Stimulated activated CD4-positive, alpha-beta T cell treated with anti-CD3 and anti-CD28 coated beads, Interleukin-15, amount 100 ng/mL, for 24 hours (primary cell): ENCODE measurements at places on chromosomes 16 and 17.

- DNase-seq, result no peak
These were observed 639.1 kb downstream of the MAF start for GRCh38 chr16:78961464-78961863.

DNA sequence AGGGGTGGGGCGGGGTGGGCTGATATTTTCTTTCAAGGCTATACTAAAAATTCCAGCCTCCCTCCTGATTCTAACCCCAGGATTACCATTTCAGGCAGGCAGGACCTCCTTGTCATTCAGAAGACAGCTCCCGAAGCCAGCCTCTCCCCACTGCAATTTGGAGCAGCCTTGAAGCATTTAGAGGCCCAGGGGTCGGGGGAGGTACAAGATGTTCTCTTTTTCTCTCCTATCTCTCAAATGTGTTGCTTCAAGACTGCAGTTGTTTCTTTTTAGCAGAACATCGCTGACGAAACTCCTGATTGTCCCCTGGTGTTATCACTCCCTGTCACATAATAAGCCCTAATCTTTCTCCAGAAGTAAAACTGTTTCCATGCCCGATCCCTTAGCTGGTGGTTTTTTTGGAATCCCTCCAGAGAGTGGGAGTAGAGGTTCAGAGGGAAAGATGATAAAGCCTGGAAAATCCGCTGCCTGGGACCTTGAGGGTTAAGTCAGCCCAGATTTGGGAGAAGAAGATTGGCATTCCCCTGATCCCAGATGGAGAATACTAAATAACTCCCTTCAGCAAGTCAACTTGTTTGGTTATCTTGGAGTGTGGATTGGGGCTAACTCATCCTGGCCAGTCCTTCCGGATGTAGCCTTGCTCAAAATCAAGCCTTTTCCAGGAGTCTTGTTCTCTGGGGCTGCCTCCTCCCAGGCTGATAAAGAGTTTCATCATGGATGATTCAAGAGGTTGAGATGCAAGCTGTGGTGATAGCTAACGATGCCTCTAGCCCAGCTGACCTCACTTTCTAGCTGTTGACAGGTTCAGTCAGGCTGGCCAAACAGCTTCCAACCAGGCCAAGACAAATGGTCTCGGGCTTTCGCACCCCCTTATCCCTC, 71.3 kb downstream of the SOX9 start:
- no peak for DNase-seq

DNA sequence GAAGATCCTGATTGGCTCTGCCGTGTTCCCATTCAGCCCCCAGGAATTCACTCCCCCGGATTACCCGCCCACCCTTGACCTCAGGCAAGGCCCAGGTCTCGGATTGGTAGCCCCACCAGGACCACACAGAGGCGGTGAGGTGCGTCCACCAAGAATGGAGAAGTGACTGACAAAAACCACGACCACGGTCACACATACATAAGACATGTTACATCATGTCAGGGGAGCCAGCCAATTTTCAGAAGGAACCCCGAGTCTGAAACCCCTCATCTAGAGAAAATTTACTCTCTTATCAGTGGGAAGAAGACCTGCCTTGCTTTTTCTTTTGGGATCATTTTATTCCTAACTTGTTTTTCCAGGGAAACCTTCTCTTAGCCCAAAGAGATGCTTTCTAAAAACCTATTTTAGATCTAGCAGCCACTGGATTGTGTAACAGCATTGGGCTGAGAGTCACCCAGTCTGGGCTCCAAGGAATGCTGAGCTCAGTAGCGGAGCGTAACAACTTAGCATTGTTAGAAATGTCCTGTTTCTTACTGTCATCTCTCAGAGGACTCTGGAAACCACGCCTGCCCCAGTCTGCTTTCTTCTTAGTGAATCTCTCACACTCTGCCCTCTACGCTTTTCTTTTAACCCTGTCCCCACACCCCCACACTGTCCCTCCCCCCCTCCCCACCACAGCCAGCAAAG, 164.1 kb downstream of the CMIP start:
- no peak for DNase-seq

DNA sequence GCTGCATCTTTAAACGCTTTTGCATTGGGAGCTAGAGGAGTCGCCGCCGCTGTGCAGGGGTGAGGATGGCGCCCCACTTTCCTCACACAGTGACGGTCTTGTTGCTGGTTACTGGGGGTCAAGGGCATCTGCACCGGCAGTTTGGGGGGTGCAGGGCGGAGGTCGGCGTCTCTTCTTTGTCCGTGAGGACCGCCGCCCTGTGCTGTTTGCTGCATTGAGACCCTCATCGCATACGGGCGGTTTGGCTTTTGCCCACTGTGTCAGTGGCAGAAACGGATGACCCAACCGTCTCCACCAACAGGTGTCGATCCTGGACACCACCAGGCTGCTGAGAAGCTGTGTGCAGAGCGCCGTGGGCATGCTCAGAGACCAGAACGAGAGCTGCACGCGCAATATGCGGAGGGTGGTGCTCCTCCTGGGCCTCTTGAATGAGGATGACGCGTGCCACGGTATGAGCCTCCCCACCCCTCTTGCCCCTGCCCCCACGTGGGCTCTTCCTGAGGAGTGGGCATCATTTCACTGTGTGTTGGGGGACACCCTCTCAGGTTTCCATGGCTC, 61.2 kb upstream of the ENDOV start:
- DNase-seq, result no peak

GRCh38 chr17:57782062-57782490, 37.0 kb upstream of the CCDC182 start:
- no peak for DNase-seq

- DNase-seq, result no peak
These were observed 23.3 kb upstream of the NOG start for GRCh38 chr17:56570199-56570598.

DNA sequence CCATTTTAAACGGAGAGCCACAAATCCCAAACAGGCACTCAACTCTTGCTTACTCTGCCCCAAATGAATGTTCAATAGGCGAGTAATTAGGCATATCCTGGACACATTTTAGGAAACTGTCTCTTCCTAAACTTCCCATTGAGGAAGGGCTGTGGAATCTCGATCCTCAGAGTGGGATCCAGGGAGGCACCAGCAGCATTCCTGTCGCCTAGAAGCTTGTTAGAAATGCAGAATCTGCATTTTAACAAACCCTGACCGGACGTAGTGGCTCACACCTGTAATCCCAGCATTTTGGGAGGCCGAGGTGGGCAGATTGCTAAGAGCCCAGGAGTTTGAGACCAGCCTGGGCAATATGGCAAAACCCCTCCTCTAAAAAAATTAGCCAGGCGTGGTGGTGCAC, 95.6 kb downstream of the GAS7 start:
- no peak for DNase-seq

DNA sequence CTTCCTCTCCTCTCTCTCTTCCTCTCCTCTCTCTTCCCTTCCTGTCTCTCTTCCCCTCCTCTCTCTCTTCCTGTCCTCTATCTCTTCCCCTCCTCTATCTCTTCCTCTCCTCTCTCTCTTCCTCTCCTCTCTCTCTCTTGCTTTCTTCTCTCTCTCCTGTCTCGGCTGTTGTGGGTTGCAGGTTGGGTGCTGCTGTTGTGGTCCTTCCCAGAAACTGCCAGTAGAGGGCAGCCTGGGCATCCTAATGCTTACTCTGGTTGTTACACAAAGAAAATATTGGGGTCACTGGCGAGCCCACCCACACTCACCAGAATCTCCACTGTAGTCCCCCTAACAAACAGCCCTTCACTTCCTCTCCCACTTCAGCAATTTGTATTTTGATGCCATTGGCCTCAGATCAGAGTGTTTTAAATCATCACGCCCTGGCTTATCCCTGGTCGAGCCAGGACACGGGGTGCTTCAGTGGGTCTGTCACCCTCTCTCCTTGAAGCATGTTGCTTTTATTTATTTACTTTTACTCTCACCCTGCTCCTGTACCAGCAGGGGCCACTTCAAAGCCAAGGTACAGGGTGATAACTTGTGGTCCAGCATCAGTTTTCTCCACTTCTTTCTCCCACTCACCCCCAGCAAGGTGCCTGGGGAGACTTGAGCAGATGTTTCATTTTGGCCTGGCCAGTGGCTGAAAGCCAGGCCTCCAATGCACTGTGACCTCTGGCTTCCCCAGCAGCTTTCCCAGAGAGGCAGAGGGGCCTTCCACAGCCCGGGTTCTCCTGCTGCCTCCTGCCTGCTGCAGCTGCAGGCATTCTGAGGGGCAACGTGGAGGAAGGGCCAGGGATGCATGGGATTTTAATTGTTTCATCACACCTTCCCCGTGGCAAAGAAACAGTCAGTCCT, 4.7 kb upstream of the MMP15 start:
- peak; percentile 71 for DNase-seq

GRCh38 chr17:70621566-70621965, 452.2 kb downstream of the KCNJ2 start:
- no peak for DNase-seq

GRCh38 chr16:2267913-2268666, at the start of gene RNPS1:
RNPS1 (minus strand) TSS chr16:2268126; CDS start chr16:2264643, 3,483 bp downstream.
- DNase-seq, result peak; percentile 97

DNA sequence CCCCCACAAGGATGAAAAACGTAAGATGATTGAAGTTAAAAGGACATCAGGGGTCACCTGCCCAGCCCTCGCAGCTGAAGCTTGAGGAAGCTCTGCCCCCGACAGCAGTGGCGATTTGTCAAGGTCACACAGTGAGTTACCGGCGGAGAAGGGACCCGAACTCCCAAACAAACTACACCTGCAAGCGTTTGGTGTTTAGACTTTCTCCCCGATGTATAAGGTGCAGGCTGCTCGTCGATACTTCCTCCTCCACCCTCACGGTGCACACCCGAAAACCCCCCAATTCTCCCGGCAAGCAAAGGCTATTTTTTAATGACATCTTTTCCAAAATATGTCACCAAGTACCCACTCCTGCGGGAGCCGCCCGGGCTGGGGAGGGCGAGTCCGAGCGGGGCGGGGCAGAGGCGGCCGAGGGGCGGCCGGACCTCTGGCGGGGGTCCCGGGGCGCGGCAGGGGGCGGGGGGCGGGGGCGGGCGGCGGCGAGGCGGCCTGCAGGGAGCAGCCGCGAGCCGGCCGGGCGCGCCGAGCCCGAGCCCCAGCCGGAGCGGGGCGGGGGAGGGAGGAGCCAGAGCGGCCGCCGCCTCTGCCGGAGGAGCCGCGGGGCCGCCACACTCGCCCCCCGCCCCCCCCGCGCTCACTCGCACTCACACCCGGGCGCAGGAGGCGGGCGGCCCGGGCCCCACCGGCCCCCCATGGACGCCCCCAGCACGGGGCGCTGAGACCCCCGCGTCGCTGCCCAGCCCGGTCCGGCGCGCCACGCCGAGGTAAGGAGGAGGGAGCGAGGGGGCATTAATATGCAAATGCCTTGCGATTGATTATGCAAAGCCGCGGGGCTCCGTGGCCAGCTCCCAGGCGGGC, at the start of gene THRA:
Gene THRA, plus strand, starts transcription at position 637 of the 858 bp plus-strand sequence. CDS start 11,524 bp downstream, outside the sequence.
- DNase-seq, result peak; percentile 79

GRCh38 chr16:30797670-30798309, 10.8 kb upstream of the ZNF629 start:
- DNase-seq, result no peak
